ENCODE measurements at places on chromosomes 2 and 18. TPM values are rescaled to one million over a fixed set of nuclear protein-coding genes. Genes with fewer than 3 reads are reported as not detected.

GRCh38 chr2:31246184-31246852 lies 12.4 kb downstream of the EHD3 start:
- no peak for DNase-seq

- DNase-seq: no peak
Observed at GRCh38 chr2:82139979-82140611, 1835.5 kb upstream of the LRRTM1 start.

- DNase-seq: no peak
Observed at GRCh38 chr18:11736656-11737055, 47.6 kb downstream of the GNAL start.

Gene UCN
- polyA plus RNA-seq: 0.79 TPM

DNA sequence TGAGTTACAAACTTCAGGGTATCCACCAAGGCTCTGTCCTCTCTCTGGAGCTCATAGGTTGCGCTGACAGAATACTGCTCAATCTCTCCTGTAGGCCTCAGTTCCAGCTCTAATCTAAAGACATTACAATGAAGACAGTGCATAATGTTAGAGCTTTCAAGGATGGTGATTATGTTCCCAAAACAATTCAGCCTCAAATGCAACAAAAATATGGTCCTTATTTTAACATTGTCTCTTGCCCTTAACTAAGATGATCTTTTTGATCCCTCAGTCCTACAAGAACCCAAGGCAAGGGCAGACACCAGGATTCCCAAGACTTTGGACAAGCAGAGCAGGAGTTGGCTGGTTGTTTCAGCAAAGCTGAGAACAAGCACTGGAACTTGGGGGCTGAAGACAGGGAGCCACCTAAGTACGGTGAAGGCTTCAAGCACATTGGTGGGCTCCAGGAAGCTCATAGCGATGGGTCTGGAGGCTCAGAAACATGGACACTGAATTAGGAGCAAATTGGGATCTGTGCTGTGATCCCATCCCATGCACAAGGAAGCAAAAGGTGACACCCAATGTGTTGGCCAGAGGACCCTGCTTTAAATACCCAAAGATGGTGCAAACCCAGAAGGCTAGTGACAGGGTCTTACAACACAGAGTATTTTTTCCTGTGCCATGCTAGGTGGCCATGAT lies 24.7 kb downstream of the APOB start:
- no peak for DNase-seq

DNA sequence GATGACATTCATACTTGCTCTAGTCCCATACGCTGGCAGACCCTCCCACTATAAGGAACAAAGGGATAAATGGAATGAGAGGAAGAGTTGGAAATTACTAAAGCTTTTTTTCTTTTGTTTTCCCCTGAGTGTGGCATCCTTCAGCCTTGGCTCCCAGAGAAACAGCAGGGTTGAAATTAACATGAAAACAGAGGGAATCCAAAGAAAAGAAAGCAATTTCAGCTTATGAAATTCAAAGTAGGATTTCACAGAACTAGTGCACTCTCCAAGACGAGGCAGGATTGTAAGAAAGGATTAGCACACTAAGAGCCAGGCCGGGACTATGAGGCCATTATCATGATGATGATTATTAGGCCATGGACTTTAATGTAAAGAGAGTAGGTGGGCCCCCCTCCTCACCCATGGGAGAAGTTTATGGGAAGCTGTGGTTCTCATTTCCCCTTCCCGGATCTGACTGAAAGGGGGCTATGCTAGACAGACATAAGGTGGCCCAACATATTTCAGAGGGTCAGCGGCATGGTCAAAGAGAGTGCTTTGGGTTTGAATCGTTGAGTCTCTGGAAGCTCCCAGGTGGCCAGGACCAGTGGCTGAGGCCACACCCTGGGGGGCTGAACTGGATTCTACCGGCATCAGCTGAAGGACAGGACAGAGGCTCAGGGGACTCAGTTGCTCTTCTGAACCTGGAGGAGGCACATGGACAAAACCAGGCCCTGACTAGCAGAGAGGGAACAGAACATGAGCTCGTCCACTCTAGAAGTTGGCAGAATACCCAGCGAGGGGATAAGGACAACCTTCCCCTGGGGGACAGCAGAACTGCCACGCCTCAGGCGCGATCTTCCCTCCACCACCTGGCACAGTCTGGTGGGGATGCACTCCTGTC lies 100.1 kb upstream of the ARL4C start:
- no peak for DNase-seq

- no peak for DNase-seq
Observed at GRCh38 chr2:99677814-99678213, 188.0 kb upstream of the REV1 start.

- DNase-seq: no peak
Observed at GRCh38 chr2:209974576-209974975, 27.9 kb upstream of the RPE start.

DNA sequence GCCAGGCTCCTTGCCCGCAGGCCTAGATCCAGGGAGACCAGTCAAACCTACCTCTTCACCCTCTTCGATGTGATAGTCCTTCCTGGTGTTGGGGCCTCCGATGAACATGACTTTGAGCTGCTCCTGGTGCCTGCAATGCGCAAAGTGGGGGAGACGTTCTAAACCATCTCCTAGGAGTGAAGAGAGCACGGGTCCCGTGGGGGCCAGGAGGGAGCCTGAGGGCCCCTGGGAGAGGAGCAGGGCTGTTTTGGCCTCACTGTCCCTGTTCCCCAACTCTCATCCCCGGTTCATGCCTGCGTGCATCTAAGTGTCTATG lies 3.9 kb downstream of the HAAO start:
- no peak for DNase-seq

- no peak for DNase-seq
Observed at GRCh38 chr2:121588357-121588756, 57.7 kb downstream of the RNU4ATAC start.

DNA sequence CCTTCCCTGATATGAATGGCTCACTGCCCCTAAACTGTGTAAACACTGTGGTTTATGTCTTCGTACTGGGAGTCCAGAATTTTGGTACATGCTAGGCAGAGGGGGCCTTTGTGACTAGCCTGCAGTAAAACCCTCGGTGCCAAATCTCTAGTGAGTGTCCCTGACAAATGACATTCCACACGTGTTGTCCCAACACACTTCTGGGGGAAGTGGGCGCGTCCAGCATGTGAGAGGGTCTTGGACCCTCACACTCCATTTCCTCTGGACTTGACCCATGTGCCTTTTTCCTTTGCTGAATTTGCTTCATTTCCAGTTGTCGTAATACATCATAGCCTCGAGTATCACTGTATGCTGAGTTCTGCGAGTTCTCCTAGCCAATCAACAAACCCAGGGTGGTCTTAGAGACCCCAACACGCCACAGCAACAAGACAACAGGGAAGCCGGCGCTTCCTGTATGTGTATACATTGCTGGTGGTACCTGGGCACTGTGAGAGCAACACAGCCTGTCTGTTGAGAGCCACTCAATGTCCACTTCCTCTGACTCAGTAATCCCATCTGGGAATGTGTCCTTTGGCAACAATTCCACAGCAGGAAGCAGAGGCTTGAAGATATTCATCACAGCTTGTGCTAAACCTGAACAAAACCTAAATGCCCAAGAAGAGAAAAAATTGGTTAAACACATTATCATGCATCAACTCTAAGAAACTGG lies 26.9 kb upstream of the SLC66A3 start:
- no peak for DNase-seq

DNA sequence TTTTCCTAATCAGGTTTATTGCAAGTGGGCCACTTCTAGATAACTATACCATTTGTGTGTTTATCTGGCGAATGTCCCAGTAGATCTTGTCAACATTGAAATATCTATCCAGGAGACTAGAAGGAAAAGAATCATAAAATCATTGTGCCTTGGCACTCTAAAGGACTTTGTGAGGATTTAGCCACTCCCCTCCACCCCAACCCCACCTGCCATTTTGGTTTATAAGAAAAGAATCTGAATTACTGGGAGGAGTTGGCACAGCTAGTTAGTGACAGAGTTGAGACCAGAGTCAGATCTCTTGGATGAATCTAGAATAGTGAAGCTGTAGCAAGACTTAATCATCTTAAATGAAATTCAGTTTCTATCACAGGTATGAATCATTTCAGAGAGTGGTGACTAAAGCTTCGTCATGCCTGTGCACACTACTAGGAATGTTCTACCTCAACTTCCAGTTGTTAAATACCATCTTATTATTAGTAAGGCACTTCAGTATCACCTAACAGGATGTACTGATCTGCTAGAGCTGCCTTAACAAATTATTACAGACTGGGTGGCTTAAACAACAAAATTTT lies 212.7 kb upstream of the SLC14A2 start:
- no peak for DNase-seq

- no peak for DNase-seq
Observed at GRCh38 chr18:30527226-30527625, 515.3 kb downstream of the DSC3 start.

- DNase-seq: no peak
Observed at GRCh38 chr2:168075446-168075845, 171.9 kb downstream of the STK39 start.

DNA sequence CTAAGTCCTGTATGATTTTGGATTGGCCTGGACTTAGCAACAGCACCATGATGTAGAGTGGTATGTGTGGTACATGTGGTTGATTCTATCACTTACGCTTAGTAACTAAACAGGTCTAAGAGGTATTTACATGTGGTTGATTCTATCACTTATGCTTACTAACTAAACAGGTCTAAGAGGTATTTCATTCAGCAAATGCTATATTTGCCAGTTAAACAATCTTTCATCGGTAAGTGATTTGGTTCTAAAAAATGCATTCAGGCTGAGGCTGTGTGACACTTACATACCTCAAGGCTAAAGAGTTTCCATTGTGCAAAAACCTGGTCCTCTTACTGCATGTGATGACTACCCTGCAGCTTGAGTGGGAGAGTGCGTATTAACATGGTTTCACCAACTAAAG lies 13.1 kb downstream of the EIF4E2 start:
- no peak for DNase-seq

Gene ANKRD30BL
- not detected for polyA plus RNA-seq

DNA sequence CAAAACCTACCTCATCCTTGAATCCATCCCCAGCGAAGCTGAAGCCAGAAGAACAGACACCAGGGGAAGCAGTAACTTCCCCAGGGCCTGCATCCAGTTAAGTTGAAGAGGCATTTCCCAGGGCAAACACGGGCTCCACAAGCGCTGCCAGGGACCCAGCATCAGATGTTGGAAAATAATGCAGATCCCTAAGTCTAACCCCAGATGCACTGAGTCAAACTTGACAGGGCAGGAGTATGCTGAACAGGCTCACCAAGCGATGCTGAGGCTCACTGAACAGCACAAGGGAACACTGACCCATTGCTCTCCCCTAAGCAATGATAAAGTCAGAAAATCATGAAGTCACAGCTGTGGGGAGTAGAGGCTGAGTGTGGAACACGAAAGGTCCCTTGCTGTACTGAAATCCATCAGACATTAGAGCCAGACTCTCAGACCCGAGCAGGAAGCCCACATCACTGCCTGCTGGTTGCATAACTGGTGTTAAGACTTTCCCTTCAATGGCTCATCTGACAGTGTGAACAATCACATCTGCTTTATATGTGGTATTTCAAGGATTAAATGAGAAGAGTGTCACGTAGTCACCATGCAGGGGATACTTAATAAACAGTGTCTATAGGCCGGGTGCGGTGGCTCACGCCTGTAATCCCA lies 36.2 kb downstream of the TNS1 start:
- DNase-seq: no peak

DNA sequence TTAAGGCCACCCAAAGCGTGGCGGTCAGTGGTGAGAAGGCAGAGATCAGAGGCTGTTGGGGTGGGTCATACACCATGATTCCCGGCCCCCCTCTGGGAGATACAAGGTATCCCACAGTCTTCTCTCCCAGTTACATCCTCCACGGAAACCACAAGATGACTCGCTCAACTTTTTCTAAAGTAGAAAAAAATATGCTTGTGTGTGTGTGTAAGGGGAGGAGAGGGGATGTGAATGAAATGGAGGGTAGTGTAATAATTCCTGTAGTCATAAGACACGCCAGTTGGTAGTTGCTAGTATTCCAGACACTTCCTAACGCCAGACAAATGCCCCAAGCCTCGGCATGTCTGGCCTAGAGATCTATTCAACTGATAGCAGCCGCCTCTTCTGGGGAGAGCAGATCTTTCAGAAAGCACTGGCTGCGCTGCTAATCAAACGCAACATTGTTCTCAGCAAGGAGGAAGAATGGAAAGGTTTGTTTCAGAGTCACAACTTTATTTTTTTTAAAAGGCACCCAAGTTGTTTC lies 143.5 kb downstream of the TGIF1 start:
- DNase-seq: no peak
